ENCODE measurements at places on chromosomes 16 and 17.

DNA sequence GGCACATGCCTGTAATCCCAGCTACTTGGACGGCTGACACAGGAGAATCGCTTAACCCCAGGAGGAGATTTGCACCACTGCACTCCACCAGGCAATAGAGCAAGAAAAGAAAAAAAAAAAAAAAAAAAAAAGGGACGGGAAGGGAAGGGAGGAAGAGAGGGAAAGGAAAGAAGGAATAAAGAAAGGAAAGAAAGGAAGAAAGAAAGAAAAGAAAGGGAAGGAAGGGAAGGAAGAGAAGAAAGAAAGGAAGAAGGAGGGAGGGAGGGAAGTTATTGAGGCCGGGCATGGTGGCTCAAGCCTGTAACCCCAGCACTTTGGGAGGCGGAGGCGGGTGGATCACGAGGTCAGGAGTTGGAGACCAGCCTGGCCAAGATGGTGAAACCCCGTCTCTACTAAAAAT is 50.4 kb upstream of the STAC2 start:
- no peak for DNase-seq

DNA sequence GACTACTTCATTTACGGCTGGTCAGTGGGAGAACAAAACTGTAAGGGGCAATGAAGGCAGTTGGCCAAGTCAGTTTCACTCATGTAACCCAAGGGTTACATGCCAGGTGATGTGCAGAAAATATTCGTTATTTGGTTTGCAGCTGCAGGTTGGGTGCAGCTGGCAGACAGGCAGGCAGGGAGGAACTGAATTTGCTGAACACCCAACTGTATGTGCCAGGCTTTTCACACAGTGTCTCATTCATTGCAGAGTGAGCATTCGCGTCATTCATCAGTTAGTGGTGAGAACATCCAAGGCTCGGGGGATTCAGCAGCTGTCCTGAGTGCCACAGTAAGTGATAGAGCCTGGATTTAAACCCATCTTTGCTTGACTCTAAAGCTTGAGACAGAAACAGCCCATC is 59.7 kb downstream of the ABCC6 start:
- no peak for DNase-seq

DNA sequence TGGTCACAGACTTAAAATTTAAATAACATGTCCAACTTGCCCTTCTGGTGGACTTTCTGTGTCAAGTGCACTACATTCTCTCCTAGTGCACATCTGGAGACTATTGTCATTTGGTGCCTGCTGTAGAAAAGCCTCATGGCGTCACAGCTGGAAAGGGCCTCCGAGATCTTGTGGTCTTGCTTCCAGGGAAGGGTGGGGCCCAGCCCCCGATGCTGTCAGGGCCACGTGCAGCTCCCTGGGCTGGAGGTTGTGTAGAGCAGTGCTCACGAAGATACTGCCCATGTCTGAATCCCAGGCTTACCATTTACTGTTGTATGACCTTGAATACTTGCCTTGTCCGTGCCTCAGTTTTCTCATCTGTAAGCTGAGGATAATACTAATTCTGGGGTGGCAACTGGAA is 6.8 kb upstream of the MPRIP start:
- no peak for DNase-seq

- no peak for DNase-seq
Measured at GRCh38 chr16:4060009-4060408, 56.2 kb downstream of the ADCY9 start.
